ENCODE measurements at places on chromosomes 7 and 10.

- DNase-seq: peak; percentile 48
These were observed 165.7 kb downstream of the NPSR1 start for GRCh38 chr7:34823650-34824258.

- DNase-seq: no peak
These were observed 156.5 kb downstream of the POM121L12 start for GRCh38 chr7:53191836-53192443.

DNA sequence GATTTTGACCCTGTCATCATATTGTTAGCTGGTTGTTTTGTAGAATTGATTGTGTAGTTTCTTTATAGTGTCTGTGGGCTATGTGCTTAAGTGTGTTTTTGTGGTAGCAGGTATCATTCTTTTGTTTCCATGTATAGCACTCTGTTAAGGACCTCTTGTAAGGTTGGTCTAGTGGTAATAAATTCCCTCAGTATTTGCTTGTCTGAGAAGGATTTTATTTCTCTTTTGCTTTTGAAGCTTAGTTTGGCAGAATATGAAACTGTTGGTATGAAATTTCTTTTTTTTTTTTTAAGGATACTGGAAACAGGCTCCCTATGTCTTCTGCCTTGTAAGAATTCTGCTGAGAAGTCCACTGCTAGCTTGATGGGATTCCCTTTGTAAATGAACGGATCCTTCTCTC lies 1073.4 kb downstream of the LRMDA start:
- DNase-seq: no peak

DNA sequence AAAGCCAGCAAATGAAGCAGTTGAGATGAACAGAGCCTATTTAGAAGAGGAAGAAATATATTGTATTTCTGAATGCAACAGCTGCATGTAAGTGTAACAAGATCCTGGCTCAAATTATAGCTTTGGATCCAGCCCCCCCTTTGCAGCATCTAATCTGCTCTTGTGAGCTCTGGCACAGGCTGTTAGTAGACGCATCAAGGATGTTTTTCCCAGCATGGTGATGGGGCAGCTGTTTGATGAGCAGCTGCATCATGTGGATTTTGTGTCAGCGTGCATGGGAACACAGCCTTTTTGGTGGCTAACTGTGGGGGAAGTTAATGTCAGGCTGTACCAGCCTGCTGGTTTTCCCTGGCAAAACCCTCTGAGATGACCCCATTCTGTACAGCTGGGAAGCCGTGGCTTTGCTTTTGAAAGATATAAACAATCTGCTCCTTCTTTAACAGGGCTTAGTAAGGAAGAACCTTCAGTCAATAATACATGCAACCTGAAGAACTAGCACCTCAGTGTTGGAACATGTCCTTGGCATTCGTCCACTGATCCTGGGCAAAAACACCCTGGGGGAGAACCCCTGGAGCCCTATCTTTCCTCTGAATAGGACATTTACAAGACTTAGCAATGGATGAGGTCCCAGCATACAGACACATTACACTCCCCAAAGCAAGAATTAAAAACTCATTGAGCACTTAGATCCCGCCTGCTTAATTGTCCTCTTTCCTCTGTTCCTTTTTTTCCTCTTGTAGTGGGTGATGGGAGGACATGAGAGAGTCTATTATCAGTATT lies 70.6 kb downstream of the NPS start:
- DNase-seq: no peak

DNA sequence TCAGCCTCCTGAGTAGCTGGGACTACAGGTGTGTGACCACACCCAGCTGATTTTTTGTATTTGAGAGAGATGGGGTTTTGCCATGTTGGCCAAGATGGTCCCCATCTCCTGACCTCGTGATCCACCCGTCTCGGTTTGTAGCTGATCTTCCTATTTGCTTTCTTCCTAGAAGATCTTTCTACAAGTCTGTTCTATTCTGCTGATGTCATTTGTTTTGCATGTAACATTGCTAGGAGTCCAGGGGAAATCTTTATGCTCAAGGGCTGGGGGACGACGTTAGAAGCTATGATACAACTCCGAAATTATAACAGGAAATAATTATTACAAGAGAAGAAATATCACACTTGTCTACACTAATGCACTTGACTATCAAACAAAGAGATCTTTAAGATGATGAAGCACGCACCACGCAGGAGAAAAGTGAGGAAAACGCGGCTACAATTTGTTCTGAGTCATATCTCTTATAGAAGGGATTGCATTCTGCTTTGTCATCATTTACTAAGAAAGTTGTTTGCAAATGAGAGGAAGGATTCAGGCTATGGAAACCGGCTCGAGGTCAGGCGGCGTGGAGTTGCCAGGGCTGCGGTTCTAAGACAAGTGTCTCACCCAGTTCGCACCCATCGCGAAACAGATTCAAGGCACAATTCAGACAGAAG lies 103.0 kb upstream of the CARD11 start:
- DNase-seq: no peak

GRCh38 chr10:120336911-120337540 lies 120.0 kb upstream of the PLPP4 start:
- DNase-seq: peak; percentile 14

DNA sequence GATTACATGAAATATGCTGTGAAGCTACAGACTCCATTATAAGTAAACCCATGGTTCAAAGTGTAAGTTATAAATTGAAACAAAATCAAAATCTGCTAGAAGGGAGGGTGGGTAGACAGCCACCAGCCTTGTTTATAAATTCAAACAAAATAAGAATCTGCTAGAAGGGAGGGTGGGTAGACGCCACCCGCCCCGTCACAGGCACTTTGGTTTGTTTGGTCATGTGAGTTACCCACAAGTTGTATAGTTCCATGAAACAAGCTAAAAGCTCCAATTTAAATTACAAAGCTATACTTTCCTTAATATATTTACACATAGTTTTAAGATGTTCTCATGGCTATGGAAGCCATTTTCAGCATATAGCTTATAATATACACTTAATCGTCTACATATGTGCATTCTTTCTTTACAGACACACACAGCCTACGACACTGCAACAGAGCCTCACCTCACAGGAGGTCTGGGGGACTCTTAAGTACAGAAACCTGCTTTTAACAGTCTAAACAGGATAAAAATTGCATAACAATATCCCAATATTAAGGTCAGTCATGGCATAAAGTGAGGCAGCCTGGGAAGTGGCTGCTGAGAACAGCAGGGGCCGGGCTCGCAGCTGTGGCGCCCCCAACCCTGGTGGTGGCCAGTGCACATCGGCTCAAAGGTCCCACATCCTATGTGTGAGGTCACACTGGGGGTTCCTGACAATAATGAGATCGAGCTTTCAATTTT lies 28.1 kb upstream of the NCAPG2 start:
- DNase-seq: peak; percentile 55

GRCh38 chr7:47602272-47603004 lies 20.5 kb upstream of the TNS3 start:
- DNase-seq: no peak

DNA sequence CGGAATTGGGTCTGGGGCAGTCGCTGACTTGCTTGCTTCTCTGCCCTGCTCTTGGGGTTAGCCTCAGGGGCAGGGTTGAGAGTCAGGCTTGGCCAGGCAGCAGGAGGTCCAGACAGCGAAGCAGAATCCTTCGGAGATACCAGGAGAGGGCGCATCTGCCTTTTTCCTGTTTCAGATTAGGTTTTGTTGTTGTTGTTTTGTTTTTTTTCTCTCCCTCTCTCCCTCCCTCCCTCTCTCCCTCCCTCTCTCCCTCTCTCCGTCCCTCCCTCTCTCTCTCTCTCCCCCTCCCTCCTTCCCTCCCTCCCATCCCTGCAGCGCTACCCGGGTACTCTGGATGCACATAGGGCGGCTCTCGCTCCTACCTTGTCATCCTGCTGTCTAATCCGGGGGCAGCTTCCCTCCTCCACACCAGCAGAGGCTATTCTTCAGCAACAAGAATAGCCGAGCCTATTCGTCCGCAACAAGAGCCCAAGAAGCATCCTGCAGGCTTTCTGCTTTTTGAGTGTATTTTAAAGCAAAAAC lies 758 bp upstream of the OPTN start:
- DNase-seq: peak; percentile 49

GRCh38 chr7:31465285-31465684 lies 48.6 kb upstream of the ITPRID1 start:
- DNase-seq: no peak

DNA sequence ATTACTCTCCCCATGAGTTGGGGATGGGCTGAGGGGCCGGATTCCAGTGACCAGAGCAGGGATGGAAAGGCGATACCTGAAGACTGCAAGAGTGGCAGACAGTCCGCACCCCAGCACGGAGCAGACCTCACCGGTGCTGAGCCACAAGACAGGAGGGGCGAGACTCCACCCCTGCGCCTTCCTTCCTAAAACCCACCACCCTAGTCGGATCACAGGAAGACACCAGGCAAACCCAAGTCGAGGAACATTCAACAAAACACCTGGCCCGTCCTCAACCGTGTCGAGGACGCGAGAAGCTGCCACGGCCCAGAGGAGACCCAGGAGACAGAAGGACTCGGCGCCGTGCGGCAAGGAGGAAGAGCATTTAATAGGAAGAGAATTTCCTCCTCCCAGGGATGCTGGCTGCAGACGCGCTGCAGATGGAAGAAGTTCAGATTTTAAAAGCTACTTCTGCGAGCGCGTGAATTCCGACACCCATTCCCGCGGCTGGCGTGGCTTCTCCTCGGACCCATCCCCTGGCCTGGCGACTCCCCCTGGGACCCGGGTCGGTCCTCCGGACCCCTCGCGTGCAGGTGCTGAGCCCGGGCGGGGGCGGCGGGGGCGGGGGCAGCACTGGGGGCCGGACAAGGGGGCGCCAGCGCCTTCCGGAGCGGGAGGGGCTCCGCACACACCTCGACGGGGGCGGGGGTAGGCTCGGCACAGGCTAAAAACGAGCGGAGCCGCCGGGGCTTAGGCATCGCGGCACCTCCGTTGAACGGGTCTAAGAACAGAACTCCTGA lies 563 bp upstream of the UTF1 start:
- no peak for DNase-seq

GRCh38 chr7:137970253-137970975 lies 31.5 kb downstream of the CREB3L2 start:
- peak; percentile 92 for DNase-seq

- DNase-seq: no peak
These were observed 189.8 kb upstream of the SEMA3A start for GRCh38 chr7:84384417-84384816.

- DNase-seq: no peak
These were observed at the start of gene WEE2 for GRCh38 chr7:141708351-141708750. TSS of gene WEE2 (plus strand) at chr7:141708353. CDS start at chr7:141708759, 406 bp downstream.

- DNase-seq: no peak
These were observed 1.2 kb downstream of the GPNMB start for GRCh38 chr7:23247603-23248335.

- no peak for DNase-seq
These were observed 147.2 kb downstream of the NSUN6 start for GRCh38 chr10:18504161-18504560.

- DNase-seq: no peak
These were observed 26.1 kb upstream of the NCAPG2 start for GRCh38 chr7:158730383-158731346.

- peak; percentile 68 for DNase-seq
These were observed 132.7 kb downstream of the ELAPOR2 start for GRCh38 chr7:86926732-86927131.

DNA sequence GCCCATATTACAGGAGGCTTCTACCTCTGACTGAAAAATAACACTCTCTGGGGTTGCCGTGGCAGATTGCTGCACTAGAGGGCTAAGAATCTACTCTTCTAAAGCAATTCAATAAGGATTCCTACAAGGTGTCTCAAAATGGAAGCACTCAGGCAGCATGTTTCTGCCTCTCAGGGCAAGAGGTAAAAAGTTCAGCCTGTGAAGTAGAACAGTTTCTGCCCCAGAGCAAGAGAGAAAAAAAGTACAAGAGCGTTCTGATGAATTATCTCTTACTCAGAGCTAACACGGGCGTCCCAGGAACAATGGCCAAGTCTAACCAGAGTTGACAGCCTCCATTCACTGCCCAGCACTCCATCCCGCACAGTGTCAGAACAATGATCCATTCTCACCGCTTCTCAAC lies 71.3 kb upstream of the TES start:
- peak; percentile 4 for DNase-seq

- peak; percentile 57 for DNase-seq
These were observed 16.0 kb upstream of the ITGA8 start for GRCh38 chr10:15735763-15736162.

DNA sequence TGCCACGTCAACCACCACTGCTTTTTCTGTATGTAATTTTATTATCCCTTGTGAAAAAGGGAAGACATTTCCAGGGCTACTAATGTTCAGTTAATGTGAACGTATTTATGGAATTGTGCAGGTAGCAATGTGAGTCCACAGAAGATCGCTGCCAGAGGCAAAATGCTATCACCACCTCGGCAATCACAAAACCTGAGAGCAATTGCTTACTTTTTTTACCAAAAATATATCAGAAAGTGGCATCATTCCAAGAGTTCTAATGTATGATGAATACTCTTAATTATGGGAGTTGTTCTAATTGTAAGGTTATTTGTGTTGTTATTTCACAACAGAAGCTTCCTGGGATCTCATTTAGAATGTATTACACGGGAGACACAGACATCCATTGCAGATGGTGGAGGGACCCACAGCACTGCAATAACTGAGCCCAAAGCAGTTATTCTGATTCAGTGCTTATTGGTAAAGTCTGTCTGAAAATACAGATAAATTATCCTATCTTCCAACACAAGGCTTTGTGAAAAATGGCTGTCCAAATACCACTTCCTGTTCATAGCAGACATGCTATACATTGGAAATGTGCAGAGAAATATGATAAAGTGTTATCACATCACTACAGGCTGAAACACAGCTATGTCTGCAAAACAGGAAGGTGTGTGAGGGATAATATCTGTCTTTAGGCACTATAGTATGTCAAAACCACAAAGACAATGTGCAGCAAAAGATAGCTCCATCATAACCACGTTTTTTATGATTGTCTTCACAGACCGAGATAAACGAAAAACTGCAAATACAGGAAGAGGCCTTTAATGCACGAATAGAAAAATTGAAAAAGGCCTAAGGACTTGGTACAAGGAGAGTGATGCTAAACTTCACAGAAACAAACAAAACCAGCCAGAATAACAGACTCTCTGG lies 102.7 kb downstream of the CABCOCO1 start:
- DNase-seq: no peak

GRCh38 chr10:131701131-131701947 lies 199.5 kb upstream of the PPP2R2D start:
- DNase-seq: no peak

DNA sequence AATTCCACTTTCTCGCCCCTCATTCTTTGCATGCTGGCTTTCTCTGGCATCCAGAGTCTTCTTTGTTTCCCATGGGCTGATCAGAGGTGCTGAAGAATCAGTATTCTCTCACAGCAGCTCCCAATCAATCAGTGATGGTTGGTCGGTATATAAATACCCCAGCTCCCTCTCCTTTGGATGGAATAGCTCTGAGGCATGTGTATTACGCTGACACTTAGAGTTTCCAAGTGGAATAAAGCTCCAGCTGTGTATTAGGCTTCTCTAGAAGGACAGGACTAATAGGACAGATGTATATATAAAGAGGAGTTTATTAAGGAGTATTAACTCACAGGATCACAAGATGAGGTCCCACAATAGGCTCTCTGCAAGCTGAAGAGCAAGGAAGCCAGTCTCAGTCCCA lies 218.3 kb upstream of the GRB10 start:
- no peak for DNase-seq

Data from fibroblast of upper back skin (primary cell).